ENCODE measurements at places on chromosomes 3 and 15. TPM values are rescaled to one million over a fixed set of nuclear protein-coding genes. Genes with fewer than 3 reads are reported as not detected.

TMED3 gene
- polyA plus RNA-seq: 59.5 TPM

GRCh38 chr3:128173849-128174248 lies 20.6 kb downstream of the EEFSEC start:
- DNase-seq: no peak

STXBP5L gene
- polyA plus RNA-seq: 0.37 TPM

DNA sequence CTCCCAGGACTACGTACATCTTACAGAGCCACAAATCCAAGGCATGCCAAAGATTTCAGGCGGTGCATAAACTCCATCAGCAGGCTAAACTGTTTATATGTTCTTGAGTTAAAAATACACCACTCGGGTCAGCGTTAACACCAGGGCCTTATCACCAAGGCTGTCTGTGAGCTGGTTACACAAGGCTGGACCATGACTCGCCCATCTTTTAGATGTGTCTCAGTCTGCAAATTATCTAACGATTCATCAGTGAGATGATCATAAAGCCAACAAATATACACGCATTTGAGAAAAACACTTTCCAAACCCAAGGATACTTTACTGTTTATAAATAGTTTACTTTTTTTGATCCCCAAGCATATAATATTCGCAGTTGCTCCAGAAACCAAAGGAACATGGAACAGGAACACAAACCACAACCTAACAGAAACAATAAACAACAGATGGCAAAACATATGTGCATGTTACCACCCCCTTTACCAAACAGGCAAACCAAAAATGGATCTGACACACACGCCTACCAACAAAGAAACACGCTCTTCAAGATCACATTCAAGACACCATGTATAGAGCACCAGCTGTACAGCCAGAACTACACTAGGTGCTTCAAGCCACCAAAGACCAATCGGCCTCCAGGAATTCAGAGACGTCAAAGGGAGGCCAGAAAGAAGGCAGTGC lies 15.4 kb downstream of the LRIG1 start:
- DNase-seq: no peak

GOLGA6L22 gene
- 0.06 TPM for polyA plus RNA-seq
